ENCODE measurements at places on chromosomes 11 and 22. TPM values are rescaled to one million over a fixed set of nuclear protein-coding genes. Genes with fewer than 3 reads are reported as not detected.

CPT1B gene
- 2.3 TPM for total RNA-seq

DNA sequence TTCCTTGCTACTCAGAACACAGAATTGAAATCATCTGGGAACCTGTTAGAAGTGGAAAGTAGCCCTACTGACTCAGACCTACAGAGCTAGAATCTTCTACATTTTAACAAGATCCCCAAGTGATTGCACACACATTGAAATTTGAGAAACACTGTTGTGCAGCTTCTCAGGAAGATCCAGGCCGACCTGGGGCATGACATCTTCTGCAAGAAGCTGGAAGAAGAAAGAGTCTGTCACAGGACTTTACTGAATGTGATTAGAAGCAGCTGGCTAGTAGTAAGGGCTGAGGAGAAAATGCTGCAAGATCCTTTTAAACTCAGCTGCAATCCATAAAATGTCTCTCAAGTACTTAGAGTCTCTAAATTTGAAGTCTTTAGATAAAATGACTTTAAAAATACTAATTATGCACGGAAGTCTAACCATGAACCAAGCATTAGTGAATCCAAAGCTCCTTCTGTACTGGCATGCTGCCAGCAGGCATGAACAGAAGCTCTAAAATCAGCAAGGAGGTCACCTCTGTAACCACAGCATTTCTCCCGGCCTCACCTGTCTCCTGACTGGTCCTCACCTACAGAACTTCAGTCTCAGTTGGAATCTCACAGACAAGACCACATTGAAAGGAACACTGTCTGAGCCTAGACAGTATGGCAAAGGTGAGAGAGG, 85.0 kb downstream of the SERGEF start:
- peaks cover 13% of the 10 kb centered on the region for H3K4me1 ChIP-seq
- H3K27ac ChIP-seq: no peak overlapping the region
- H3K4me3 ChIP-seq: no peak overlapping the region
- H3K36me3 ChIP-seq: peaks cover 71% of the 10 kb centered on the region
- DNase-seq: no peak

GRCh38 chr22:26860301-26860700, 202.9 kb downstream of the MIAT start:
- no peak overlapping the region for H3K4me3 ChIP-seq
- H3K4me1 ChIP-seq: no peaks in the 10 kb centered on the region
- H3K27me3 ChIP-seq: no peaks in the 10 kb centered on the region
- H3K27ac ChIP-seq: no peak overlapping the region
- DNase-seq: no peak

DNA sequence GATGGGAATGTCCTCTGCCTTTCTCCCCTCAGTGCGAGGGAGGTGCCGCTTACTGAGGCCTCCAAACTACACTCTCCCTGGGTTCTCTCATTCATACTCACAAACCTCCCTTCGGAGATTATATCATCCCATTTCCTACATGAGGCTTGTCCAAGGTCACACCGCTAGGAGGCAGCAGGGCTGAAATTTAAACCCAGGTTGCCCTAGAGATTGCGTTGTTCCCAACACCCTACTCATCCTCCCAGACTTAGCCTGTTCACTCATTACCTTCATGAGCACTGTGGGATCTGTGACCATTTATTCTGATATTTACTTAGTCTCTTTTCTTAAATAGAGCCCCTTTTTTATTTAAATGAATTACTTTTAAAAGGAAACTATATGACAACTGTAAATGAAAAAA, 31.1 kb downstream of the SDHAF2 start:
- DNase-seq: no peak
- no peaks in the 10 kb centered on the region for H3K4me1 ChIP-seq
- H3K27me3 ChIP-seq: no peaks in the 10 kb centered on the region
- H3K36me3 ChIP-seq: no peaks in the 10 kb centered on the region
- H3K4me3 ChIP-seq: no peak overlapping the region

DNA sequence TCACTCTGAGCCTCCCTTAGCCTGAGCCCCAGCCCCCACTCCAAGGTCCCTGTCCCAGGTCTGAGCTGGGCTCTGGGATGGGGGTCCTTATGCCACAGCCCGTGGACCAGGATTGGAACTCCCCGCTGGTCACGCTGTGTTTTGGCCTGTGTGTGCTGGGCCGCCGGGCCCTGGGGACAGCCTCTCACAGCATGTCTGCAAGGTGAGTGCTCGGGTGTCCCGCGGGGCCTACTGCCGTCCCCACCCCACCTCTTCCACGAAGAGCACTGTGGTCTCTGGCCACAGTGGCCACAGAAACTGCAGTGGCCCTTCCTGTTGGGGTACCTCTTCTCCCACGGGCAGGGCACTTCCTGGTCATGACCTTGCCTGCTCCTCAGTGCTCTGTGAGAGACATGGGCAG, 3.5 kb upstream of the SIPA1 start:
- peaks cover 52% of the 10 kb centered on the region for H3K36me3 ChIP-seq
- H3K4me3 ChIP-seq: no peak overlapping the region

DNA sequence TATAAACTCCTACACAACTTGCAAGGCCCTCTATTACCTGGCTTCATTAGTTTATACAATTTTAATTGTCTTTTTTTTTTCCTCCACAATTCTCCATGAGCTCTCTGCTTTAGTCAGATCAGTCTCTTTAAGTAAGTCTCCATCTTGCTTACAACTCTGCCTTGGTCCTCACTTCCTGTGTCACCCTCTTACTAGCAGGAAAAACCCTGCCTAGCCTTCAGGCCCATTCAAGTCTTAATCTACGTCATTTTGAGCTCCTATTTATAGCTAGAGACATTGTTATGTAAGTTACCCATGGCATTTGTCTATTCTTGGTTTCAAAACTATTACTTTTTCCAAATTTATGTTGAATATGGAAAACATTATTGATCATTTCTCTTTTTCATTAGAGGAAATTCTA, 177.4 kb downstream of the SBF2 start:
- DNase-seq: no peak
- H3K27ac ChIP-seq: no peak overlapping the region
- peaks cover 19% of the 10 kb centered on the region for H3K4me1 ChIP-seq

- no peak overlapping the region for H3K4me3 ChIP-seq
- no peaks in the 10 kb centered on the region for H3K27me3 ChIP-seq
- no peak for DNase-seq
- no peaks in the 10 kb centered on the region for H3K36me3 ChIP-seq
Observed at GRCh38 chr11:30210357-30210756, 20.5 kb upstream of the FSHB start.

GRCh38 chr11:20203831-20204230, 43.6 kb upstream of the DBX1 start:
- no peak overlapping the region for H3K27ac ChIP-seq
- H3K36me3 ChIP-seq: no peaks in the 10 kb centered on the region
- H3K4me3 ChIP-seq: no peak overlapping the region
- DNase-seq: no peak

GRCh38 chr11:115552151-115552772, 48.0 kb upstream of the CADM1 start:
- peak; percentile 14 for DNase-seq
- 0 out of 2 replicates have a peak overlapping the region, but pooled peaks have one; percentile 7 for H3K4me3 ChIP-seq
- H3K27me3 ChIP-seq: no peaks in the 10 kb centered on the region
- peak overlapping the region; percentile 10 for H3K27ac ChIP-seq
- H3K4me1 ChIP-seq: peaks cover 56% of the 10 kb centered on the region

DNA sequence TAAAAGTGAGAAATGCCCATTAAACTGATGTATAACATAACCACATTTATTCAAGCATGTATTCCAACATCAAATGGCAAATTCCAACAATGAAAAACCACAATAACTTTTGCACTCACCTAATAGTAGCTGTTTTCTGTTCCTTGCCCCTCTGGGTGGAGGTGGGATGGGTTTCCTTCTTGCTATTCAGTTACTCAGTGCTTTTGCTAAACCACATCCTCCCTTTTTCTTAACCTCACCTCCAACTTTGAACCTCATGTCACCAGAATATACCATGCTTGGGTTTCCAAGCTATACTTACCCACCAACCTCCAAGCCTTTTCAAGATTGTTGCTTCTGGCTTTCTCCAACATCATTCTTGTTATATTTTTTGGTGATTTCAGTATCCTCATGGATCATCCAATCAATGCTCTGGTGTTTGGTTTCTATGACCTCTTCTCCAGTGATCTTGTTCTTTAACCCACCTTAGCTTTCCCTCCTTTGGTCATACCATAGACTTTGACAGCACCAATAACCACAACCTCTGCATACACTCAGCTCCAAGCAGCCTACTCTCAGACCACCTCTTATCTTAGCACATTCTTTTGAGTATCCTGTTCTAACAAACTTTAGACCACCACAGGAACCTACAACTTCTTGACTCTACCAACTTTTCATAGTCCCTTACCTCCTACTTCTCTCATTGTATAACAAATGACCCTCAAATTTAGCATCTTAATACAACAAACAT, 3.2 kb upstream of the CCDC15 start:
- no peak overlapping the region for H3K27ac ChIP-seq
- no peaks in the 10 kb centered on the region for H3K36me3 ChIP-seq
- H3K4me3 ChIP-seq: no peak overlapping the region
- no peak for DNase-seq
- no peaks in the 10 kb centered on the region for H3K27me3 ChIP-seq

DCUN1D5 gene
- 57.0 TPM for total RNA-seq

DNA sequence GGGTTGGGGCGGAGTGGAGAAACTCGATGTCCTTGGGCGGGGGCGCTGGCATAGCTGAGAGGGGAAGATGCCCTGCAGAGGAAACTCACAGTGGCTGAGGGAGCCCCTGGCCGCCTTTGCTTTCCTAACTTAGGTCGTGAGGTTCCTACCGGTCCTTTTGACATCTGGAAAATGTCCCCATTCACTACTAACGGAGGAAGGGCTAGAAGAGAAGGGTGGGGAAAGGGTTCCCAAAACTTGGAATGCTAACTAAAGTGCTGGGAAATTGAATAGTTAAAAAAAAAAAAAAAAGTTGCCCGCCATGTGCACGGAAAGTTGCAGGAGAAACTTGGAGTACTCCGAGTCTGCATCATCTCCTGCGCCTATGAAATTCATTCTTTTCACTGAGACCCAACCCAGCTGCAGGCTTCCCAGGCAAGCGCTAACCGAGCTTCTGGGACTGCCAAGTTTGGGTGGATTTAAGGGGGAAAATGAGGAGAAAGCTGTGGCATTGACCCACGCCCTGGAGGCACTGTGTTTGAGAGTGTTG, 796 bp downstream of the TIMP3 start:
- H3K4me3 ChIP-seq: peak overlapping the region; percentile 78
- DNase-seq: no peak
- no peaks in the 10 kb centered on the region for H3K27me3 ChIP-seq
- peaks cover 57% of the 10 kb centered on the region for H3K4me1 ChIP-seq

- no peaks in the 10 kb centered on the region for H3K4me1 ChIP-seq
- H3K27me3 ChIP-seq: peaks cover 18% of the 10 kb centered on the region
- H3K27ac ChIP-seq: no peak overlapping the region
- no peak for DNase-seq
- H3K4me3 ChIP-seq: no peak overlapping the region
Observed at GRCh38 chr22:22884888-22885840, 2.5 kb upstream of the IGLL5 start.

FGF3 gene
- not detected for total RNA-seq

DNA sequence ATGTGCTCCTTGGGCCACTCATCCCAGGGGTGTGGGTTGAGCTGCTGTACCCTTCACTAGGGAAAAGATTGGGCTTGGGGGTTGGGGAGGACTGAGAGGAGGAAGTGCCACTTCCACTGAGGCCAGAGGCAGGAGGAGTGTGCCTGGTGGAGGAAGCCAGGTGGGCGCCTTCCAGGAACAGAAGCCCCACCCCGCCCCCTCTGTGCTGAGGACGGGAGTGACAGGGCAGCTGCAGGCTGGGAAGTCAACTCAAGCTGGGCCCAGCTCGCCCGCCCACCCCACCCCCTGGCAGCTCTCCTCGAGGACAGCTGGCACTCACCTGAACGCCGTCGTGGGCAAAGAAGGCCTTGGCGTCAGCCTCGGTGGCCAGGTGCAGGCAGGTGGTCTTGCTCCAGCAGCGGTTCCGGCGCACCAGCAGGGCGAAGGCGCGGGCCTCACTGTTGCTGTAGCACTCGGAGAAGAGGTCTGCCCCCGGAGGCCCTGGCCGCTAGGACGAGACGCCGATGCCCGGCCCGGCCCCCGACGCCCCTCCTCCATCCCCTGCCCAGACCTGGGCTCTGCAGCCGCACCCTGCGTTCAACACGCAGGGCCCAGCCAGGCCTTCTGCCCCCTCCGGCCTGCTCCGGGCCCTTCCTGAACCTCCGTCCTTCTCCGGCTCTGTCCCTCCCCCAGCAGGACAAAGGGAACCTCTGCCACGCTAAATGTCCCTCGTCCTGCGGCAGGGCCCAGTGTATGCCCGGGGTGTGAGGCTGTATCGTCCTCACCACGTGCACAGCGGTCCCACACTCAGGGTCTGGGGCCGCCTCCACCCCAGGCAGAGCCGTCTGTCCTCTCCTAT, 13.4 kb downstream of the TSSC4 start:
- peaks cover 42% of the 10 kb centered on the region for H3K4me1 ChIP-seq
- no peaks in the 10 kb centered on the region for H3K36me3 ChIP-seq
- no peak overlapping the region for H3K27ac ChIP-seq
- no peak for DNase-seq

DNA sequence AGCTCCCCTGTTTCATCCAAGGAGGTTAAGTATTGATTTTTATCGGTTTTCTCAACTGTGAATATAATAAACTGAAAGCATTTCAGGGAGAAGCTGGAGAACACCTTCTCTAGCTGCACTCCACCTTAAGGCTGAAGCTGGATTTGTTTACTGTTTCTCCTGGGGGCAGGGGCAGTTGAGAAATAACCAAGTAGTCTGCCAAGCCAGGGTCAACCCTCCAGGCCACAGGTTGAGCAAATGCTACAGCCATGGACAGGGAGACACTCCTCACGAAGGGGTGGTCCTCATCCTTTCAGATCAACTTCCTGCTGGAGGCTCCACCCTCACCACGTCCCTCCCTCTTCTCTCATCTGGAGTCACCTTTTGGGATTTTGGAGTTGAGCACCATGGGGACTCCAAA, at the start of gene TTC36:
Gene TTC36, plus strand, starts transcription at position 366 of the 400 bp plus-strand sequence. Its CDS starts 21 bp downstream, at position 387.
- H3K4me3 ChIP-seq: no peak within 1 kb of the TSS
- no peaks in the 10 kb centered on the region for H3K27me3 ChIP-seq
- H3K4me1 ChIP-seq: peaks cover 37% of the 10 kb centered on the region
- H3K36me3 ChIP-seq: peaks cover 9% of the 10 kb centered on the region
- no peak within 1 kb of the TSS for H3K27ac ChIP-seq

CDCA5 gene
- total RNA-seq: 63.1 TPM

NLRP14 gene
- not detected for total RNA-seq

GRCh38 chr11:35927682-35928081, 16.2 kb upstream of the LDLRAD3 start:
- peak; percentile 41 for DNase-seq
- H3K4me3 ChIP-seq: no peak overlapping the region
- H3K27me3 ChIP-seq: peaks cover 9% of the 10 kb centered on the region
- H3K36me3 ChIP-seq: no peaks in the 10 kb centered on the region

- no peak overlapping the region for H3K4me3 ChIP-seq
- no peak overlapping the region for H3K27ac ChIP-seq
- H3K4me1 ChIP-seq: peaks cover 31% of the 10 kb centered on the region
- H3K36me3 ChIP-seq: no peaks in the 10 kb centered on the region
- no peaks in the 10 kb centered on the region for H3K27me3 ChIP-seq
Observed at GRCh38 chr11:67732045-67732787, 57.8 kb upstream of the ALDH3B2 start.

TPBGL gene
- total RNA-seq: not detected

GRCh38 chr11:84721561-84721961, 905.6 kb downstream of the DLG2 start:
- H3K4me1 ChIP-seq: no peaks in the 10 kb centered on the region
- H3K27ac ChIP-seq: no peak overlapping the region
- no peak for DNase-seq
- H3K4me3 ChIP-seq: no peak overlapping the region
- peaks cover 5% of the 10 kb centered on the region for H3K27me3 ChIP-seq
- no peaks in the 10 kb centered on the region for H3K36me3 ChIP-seq

RNF215 gene
- total RNA-seq: 2.4 TPM

GRCh38 chr11:44519989-44520737, 45.3 kb upstream of the CD82 start:
- H3K36me3 ChIP-seq: no peaks in the 10 kb centered on the region
- H3K27me3 ChIP-seq: peaks cover 2% of the 10 kb centered on the region
- H3K4me3 ChIP-seq: no peak overlapping the region
- H3K27ac ChIP-seq: no peak overlapping the region
- no peaks in the 10 kb centered on the region for H3K4me1 ChIP-seq
- DNase-seq: no peak

WNT7B gene
- total RNA-seq: 0.09 TPM

BRSK2 gene
- 1.1 TPM for total RNA-seq

OR9G4 gene
- not detected for total RNA-seq
